ENCODE measurements at places on chromosomes 16 and 17.

DNA sequence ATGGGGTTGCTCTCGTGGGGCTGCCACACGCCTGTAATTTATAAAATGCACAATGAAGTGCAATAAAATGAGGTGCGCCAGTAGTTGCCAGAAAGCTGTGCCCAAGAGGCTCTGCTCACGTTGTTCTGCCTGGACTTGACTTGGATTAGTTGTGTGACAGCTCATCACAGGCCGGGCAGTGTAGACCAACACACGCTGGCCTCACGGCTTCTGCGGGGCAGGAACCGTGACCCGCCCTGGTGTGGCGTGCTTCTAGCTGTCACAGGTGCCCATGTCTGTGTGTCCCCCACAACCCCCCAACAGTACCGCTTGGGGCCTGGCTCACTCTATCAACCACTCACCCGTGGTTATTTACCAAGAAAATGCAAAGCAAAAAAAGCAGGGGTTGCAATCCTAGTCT is 112.2 kb upstream of the ZNF750 start:
- DNase-seq: no peak

DNA sequence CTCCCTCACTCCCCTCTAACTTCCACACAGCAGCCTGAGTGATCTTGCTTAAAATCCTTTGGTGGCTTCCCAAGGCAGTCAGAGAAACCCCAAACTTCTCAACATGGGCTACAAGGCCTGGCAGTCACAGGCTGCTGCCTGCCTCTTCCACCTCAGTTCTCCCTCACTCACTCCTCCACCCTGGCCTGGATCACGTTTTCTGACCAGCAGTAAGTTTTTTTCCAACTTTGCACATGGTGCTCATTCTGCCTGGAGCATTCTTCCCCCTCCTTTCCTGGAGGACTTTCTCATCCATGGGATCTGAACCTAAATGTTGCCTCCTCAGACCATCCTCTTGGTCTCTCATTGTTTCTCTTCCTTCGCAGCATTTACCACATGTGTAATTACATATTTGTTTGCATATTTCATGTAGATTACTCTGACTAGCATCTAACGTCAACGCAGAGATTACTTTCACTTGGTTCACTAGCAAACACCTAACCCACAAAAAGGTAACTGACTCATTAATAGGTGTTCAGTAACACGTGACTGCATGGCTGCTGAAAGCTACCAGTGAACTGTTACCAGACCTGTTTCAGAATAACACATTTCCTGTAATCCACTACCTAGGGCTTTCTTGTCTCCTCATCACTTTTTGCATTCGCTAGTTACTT is 17.1 kb downstream of the GNA13 start:
- DNase-seq: peak; percentile 24

GRCh38 chr16:13238182-13238581 is 336.8 kb downstream of the SHISA9 start:
- DNase-seq: peak; percentile 83

GRCh38 chr17:48547808-48548522 is 3.1 kb upstream of the HOXB2 start:
- DNase-seq: peak; percentile 18

DNA sequence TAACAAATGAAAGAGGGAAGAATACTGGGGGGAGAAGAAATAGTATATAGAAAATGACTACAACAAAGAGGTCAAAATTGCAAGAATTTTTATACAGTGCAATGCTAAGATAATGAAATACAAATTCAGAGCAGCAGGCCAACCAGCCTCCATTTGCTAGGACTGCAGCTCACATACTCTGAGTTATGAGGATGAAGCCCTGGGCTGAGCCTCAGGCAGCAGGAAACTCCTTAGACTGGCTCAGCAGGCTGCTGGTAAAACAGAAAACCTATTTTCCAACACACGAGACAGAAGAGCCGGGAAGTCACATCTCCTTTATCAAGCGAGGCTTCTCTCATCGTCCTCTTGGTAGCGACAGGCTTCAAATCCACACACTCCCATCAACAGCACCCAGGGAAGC is 296.5 kb downstream of the SLC39A11 start:
- no peak for DNase-seq

- no peak for DNase-seq
Measured at GRCh38 chr16:12323007-12323758, 346.6 kb downstream of the SNX29 start.

GRCh38 chr17:74567397-74567796 is at the start of gene CD300H:
CD300H (minus strand) TSS chr17:74567509.
- no peak for DNase-seq
